HS-5 (cell line): ENCODE measurements at places on chromosomes 11 and 22.
A peak's percentile ranks its signal among the peaks of the same experiment; 100 is the strongest.

GRCh38 chr11:128379587-128380580 lies 207.5 kb downstream of the ETS1 start:
- DNase-seq, result no peak

- DNase-seq, result no peak
Observed at GRCh38 chr11:2869134-2869526, 16.4 kb downstream of the CDKN1C start.

DNA sequence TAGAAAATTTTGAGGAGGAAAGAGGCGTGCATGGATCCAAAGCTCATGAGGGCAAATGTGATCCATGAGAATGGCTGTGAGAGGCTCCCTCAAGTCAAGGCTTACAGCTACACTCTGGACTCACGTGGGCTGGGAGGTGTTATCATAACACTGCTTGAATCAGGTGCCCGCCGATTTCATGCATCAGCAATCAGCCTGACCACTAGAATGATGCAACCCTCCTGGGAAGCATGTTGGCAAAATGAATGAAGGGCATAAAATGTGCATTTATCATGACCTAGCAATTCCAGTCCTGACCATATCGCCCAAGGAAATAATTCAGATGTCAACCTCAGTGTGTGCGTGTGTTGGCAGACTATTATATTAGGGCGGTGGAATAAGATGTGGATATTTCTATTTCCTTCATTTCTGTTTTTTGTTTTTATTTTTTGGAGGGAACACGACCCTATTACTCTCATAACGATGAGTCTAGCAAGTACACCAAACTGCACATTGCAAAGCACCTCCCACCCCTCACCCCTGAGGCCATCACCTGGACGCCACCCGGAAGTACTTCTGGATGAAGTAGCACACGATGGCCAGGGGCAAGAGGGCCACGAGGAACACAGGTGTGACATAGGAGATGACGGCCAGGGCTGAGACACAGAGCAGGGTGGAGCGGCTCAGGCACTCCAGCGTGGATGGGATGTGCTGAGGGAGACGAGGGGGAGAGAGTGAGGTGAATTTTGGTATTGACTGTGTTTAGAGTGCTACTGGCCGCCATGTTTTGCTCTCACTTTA lies 15.7 kb upstream of the KCNJ11 start:
- peak; percentile 20 for DNase-seq

- DNase-seq, result no peak
Observed at GRCh38 chr11:1397146-1397861, 7.6 kb downstream of the BRSK2 start.

DNA sequence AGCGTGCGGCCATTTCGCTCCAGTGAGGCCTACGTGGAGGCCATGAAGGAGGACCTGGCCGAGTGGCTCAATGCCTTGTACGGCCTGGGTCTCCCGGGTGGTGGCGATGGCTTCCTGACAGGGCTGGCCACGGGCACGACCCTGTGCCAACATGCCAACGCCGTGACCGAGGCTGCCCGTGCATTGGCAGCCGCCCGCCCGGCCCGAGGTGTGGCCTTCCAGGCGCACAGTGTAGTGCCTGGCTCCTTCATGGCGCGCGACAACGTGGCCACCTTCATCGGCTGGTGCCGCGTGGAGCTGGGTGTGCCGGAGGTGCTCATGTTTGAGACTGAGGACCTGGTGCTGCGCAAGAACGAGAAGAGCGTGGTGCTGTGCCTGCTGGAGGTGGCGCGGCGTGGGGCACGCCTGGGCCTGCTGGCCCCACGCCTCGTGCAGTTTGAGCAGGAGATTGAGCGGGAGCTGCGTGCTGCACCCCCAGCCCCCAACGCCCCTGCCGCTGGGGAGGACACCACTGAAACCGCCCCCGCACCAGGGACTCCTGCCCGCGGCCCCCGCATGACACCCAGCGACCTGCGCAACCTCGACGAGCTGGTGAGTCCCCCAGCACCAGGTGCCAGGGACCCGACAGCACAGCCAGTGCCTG lies 1.8 kb downstream of the GAS2L1 start:
- DNase-seq, result no peak

DNA sequence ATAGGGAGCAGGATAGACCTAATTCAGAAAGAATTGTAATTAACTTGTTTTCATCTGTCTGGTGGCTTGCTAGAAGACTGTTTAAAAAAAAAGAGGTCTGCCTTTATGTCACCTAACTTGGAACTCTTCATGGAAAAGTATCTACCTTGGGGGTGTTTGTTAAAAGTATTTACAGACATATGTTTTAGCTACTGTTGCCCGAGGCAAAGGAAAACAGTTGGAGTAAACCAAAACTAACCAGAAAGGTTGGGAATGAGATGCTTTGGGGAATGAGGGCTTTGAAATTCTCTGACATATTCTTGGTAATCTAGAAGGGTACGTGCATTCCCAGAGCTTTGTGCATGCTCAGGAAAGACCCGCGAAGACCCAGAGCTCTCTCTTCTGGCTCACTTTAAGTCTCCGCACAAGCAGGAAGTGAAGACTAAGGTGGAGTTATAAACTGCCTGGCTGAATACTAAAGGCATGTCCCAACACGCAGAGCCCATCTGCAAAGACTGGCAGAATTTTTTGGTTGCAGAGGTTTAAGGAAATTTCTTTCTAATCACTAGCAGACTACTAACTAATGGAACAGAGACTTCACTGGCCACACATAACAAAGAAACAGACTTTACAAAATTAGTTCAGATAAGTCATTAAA lies 33.2 kb downstream of the HIKESHI start:
- no peak for DNase-seq

- peak; percentile 53 for DNase-seq
Observed at GRCh38 chr11:73198677-73199076, 19.4 kb upstream of the P2RY2 start.

DNA sequence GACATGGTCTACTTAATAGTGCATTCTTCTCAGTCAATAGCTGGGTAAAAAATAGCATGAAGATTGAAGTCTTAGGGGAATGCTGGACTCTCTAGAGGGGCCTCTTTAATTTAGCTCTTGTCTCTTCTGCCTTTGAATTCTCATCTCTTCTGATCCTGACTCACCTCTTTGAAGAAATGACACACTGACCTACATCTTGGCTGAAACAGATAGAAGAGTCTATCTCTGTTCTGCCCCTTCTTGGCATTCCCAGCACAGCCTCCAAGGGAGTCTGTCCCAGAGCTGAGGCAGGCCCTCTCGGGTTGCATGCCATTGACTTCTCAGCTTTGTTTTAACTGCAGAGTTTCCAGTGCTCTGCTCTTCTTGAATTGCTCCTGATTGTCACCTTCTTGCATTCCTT lies 55.7 kb downstream of the PTPRJ start:
- no peak for DNase-seq

DNA sequence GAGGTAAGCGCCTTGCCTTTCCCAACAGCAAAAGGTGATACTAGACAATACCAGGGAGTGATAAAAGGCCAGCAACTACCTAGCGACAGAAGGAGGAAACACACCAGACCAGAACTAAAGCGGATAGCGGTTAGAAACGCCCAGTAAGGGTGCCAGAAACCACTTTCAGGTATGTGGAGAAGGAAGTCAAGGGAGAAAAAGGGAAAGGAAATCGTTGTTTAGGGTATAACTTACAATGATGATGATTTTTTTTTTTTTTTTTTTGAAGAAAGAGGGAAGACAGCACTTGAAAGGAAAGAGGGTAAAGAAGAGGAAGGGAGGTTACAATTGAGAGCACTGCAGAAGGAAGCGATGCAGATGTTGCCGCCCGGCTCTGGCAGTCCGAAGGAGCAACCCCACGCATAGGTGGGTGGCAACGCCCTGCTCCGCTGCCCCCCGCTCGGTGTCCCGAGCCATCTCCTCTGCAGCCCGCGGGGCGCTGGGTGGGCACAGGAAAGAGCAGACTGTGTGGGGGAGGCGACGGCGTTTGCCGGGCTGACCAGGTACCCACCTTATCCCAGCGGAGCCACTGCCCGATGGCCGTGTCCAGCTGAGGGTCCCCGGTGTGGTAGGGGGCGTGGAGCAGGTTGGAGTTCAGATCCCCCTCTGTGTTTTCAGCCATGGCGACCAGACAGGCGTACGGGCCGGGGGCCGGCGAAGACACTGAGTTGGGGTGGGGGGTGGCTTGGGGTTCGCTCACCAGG lies 561 bp downstream of the PGM2L1 start:
- no peak for DNase-seq

- DNase-seq, result no peak
Observed at GRCh38 chr11:33605703-33606102, 94.9 kb downstream of the C11orf91 start.
